ENCODE measurements at places on chromosomes 13 and 19.

DNA sequence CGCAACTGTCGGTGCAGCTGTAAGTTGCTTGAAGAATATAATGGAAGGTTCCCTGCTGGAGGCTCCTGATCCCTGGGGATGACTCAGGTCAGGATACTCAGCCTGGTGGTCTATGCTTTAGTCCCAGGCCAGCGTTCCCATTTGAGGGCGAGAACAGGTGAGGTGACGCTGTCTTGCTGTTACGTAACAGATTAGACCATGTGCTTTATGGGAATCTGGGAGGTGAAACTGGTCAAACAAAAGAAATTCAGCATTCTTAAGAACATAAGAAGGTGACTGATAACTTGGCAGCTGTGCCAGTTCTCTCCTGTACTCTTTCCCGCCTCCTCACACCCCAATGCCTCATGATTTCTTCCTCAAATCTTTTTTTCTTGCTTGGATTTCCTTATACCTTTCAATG lies at the start of gene CXCL17:
TSS of gene CXCL17 (minus strand) at position 114 of the 400 bp plus-strand sequence. CDS start 114 bp downstream, outside the sequence.
- DNase-seq = peak; percentile 38

DNA sequence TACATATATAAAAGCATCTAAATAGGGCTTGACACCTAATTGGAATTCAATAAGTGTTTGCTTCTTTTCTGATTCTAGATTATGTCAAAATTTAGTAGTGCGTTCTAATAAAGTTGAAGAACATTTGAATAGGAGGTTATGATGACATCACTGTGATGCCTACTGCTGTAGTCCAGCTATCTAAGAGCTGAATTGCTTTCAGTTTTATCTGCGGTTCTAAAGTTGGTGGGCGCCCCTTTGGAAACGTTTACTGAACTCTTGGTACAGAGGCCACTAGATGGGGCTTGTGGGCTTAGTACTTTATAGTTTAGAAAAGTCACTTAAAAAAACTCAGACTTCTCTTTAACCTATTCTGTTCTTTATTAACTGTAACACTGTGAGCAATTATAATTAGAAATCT lies 776.9 kb downstream of the GPC5 start:
- peak; percentile 63 for DNase-seq

- DNase-seq = no peak
Measured at GRCh38 chr13:41157048-41157717, 24.6 kb upstream of the KBTBD6 start.

GRCh38 chr19:11293433-11294389 lies 2.2 kb upstream of the TSPAN16 start:
- DNase-seq = peak; percentile 88

- no peak for DNase-seq
Measured at GRCh38 chr19:44753932-44754749, 5.6 kb downstream of the BCL3 start.

DNA sequence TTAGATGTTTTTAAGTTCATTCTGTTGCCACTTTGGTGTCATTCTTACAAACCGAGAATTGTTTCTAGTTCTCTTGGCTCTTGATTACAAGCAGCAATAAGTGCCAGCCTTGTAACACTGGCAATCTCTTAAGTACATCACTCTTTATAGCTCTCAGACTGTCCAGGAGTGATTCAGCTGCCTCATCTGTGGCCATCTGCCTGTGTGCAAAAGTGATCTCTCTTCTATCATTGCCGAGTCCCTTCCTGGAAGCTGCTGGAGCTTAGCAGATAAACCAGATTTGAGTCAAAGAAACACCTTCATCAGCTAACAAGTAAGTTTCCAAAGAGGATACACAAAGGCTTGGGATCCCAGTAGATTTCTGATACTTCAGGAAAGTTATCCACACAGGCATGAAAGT lies 23.2 kb downstream of the STOML3 start:
- no peak for DNase-seq

DNA sequence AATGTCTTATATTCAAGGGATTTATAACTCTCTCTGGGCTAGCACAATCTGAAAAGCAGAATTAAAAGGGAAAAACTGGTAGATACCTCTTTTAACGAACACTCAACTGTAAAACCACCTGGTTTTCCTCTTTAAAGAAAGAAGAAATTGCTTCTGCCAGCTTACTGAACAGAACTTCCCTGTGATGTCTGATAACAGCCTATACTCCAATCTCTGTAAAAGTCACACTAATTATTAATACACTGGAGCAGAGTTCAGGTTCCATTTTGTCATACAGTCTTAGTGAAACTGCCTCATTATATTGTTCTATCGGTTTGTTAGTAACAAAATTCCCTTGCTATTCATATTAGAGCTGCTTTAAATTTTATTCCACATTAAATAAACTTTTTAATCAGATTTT lies 251.0 kb upstream of the STARD13 start:
- no peak for DNase-seq

- no peak for DNase-seq
Measured at GRCh38 chr13:51861723-51862300, at the start of gene CCDC70. CCDC70 (plus strand) TSS chr13:51861969; CDS start chr13:51865412, 3,443 bp downstream.

DNA sequence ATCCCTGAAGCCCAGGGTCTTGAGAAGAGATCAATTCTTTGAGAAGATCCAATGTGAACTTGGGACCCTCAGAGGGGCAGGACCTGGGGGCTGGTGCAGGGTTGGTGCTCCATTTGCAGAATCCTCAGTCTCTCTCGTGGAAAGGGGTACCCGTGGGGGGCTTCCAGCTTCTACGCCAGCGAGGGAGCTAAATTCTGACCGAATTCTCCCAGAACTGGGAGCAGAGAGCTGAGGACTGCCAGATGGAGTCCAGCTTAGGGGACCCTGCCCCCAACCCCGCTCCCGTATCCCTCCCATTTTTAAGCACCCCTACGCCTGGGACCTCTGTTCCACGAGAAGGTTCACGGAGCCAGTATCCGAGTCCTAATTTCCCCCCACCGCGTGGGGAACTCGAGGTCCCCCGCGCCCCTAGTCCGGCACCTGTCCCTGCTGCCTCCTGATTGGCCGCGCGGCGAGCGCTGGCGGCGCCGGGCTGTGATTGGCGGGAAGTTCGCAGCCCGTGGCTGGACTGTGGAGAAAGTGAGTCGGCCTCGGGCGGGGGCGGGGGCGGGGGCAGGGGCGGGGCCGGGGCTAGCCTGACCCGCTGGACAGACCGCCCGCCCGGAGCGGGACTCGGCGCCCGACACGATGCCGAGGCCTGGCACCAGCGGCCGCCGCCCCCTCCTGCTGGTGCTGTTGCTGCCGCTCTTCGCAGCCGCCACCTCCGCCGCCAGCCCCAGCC lies 4.4 kb upstream of the LTBP4 start:
- DNase-seq = no peak

DNA sequence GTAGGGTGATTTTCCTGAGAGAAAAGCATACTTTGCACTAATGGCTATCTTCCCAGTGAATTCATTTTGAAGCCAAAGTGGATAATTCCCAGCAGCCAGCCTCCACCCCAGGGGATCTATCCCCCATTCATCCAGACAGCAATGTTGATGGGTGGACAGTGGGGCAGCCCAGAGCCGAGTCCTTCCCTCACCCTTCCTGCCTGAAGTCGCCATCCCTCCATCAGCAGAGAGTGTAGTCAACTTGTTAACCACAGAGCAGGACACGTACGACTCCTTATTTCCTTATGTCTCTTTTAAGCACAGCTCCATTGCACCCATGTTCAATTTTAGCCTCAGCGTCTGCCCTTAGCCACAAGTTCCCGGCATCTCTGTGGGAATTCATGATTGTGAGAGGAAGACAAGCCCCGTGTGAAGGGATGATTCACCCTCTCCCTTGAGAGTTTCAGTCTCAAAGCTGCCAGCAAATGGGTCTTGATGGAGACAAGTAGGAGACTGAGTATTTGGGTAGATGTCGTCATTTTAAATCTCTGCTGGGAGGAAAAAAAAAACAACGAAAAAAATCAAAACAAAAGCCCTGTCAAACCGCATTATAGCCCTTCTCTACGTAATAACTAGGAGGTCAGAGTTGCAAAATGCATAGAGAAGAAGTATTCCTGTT lies 58.3 kb upstream of the MEDAG start:
- no peak for DNase-seq

DNA sequence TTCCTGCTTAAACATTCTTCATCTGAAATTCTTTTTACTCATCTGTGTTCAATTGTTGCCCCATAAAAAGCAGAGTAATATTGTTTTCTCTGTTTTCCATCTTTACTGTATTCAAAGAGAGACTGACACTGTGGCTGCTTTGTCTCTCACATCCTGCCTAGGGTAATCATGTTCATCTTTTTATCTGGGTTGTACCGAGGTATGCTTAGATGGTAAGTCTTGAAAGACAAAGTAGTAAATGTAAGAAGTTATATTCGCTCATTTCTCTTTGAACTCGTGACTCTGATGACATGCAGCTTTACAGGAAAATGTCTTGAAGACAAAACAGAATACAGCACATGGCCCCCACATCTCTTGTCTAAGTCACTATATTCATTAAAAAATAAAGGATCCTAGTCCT lies 20.0 kb upstream of the CYSLTR2 start:
- DNase-seq = no peak

DNA sequence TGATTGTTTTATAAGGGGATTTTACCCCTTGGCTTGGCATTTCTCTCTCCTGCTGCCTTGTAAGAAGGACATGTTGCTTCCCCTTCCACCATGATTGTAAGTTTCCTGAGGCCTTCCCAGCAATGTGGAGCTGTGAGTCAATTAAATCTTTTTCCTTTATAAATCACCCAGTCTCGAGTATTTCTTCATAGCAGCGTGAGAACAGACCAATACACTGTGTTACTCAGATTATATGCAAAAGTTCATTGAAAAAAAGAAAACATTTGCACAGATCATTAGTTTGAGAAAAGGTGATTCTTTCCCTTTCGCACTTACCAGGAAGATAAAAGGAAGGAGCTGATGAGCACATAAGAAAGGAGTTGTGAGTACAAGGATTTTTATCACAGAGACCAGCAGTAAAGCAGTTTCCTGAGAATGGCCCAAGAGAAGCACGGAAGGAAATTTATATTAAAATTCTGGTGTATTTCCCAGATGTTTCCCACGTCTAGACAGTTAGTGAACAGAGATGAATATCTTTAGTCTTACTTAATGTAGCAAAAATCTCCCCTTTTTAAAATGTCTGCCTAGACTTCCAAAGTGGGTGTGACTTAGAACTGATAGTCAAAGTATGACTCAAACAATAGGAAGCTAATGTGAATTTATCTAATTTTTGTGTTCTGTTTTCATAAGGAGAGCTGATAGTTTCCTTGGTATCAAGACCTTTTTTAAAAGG lies 431.8 kb upstream of the SGCG start:
- DNase-seq = no peak

- no peak for DNase-seq
Measured at GRCh38 chr19:7515110-7515644, 726 bp upstream of the ZNF358 start.

- no peak for DNase-seq
Measured at GRCh38 chr13:77250975-77251374, 75.9 kb downstream of the MYCBP2 start.

DNA sequence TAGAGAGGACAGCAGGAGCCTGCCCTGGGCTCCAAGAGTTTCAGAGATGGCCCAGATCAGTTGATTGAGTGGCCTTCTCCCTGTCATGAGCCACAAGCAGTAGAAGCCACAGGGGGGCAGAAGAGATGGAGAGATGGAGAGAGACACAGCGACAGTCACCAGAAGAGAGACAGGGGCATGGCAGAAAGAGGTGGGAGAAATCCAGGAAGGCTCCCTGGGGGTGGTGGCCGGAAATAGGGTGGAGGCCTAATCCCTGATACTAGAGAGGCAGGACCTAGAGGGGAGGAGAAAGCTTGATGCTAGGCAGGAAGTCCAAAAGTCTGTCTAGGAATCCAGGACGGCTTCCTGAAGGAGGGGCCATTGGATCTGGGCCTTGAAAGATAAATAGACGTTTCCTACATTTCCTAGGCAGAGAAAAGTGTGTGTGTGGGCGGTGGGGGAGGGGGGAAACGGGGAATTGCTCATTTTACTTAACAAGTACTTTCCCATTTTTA lies 9.6 kb upstream of the TPM4 start:
- no peak for DNase-seq

Data from NCI-H146 (cell line).